Pons (tissue), 1 donor: ENCODE measurements at places on chromosomes 3 and 15.

- DNase-seq = no peak
Observed at GRCh38 chr3:69805491-69805890, 66.2 kb downstream of the MITF start.

DNA sequence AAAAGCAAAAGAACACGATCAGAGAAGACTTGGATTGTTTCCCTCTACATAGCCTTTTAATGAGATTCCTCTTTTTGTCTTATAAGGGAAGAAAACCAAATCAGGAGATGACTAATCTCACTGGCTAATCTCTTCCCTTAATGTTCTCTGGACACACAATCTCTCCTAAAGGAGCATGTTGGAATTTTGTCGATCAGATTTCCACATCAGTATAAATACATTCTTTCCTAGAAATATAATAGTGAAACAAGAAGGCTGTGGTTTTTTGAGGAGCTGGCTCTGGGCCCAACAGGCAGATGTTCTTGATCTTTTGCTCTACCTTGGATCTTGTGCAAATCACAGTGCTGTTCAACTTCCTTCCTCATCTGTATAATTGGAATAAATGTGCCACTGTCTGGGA is 94.0 kb downstream of the GTPBP8 start:
- DNase-seq = no peak

- no peak for DNase-seq
Observed at GRCh38 chr15:45648521-45649200, 13.8 kb downstream of the SQOR start.

DNA sequence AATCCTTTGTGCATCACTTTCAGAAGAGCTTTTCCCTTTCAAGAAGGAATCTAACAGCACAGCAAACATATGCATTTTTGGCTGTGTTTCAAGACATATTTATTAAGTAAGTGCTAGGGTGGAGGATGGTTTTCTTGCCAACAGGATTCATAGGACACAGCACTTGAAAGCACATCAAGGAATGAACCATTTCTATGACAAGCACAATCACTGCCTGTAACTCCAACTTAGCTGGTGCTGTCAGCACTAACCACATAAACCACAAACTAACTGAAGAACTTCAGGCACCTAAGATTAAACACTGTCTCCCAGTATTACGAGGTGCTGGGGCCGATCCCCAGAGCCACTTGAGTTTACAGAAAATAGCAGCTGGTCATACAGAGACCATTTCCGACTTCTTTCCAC is 35.4 kb upstream of the SPRED1 start:
- no peak for DNase-seq

GRCh38 chr3:71728632-71729342 is 3.6 kb upstream of the EIF4E3 start:
- DNase-seq = no peak

DNA sequence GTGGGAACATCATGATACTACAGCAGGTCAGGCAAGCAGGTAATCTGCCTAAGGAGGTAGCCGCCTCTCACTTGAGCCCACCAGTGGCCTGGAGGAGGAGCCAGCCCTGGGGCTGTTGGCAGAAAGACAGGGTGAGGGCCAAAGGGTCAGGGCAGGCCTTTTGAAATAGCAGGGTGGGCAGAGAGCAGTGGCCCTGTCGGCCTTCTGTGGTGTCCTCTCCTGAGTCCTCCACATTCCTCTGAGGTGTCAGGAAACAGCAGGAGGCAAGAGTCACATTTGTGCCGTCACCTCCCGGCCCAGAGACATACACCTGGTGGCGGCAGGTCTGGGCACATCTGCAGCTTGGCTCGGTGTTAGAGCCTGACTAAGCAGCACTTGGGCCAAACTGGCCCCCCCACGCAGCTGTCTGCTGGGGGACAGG is 3.9 kb upstream of the BNC1 start:
- no peak for DNase-seq

DNA sequence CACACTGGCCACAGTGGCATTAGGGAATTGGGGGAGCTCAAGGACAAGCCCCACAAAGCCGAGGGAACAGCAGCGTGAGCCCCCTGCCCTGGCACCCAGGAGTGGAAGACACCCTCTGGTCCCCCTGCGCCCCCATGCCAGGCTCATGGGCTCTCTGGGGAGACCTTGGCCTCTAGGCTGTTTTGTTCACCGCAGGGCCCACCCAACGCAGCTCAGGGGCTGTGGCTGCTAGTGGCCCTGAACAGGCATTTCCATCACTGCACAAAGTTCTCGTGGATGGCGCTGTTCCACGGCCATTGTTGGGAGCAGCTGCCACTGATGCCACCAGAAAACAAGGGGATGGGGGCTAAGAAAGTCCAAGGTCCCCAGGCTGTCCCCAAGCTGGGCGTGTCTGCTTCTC is 147.7 kb downstream of the NSMCE3 start:
- DNase-seq = no peak

GRCh38 chr15:92098869-92099268 is 245.4 kb downstream of the SLCO3A1 start:
- peak; percentile 91 for DNase-seq

GRCh38 chr3:156211583-156211982 is 91.2 kb downstream of the KCNAB1 start:
- DNase-seq = no peak

GRCh38 chr15:92892201-92892555 is 7.9 kb upstream of the CHD2 start:
- no peak for DNase-seq

DNA sequence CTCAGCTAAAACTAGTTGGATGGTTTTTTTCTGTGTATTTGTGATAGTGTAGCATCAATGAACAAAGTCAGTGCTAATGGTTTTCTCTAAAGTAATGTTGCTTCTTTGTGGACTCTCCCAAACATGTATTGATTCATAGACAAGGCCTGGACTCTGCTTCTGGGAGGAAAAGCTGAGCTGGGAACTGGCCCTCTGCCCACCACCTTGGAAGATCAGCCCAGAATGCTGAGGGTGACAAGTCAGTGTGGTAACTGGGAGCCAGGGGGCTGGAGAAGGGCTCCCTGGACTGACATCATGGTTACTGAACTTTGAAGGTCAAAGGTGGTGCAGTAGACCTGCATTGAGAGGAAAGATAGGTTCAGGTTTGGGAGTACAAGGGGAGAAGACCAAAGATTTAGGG is 3.0 kb downstream of the ARHGAP31 start:
- DNase-seq = no peak

GRCh38 chr15:59298225-59298853 is 74.3 kb downstream of the MYO1E start:
- DNase-seq = no peak

DNA sequence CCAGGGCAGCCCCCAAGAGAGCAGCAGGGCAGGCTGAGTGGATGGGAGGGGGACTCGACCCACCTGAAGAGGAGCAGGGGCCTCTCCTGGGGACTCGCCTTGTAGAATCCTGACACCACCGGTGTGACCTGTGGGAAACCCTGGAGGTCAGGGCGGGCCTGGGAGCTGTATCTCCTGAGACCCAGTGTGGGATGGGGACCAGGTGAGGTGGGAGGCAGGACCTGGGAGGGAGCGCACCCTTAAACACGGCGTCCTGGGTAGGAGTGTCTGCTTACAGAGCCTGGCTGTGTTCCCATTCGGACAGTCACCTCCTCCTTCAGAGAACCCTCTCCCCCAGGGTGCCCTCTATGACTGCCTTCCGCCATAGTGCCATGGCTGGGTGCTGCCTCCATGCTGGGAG is 27.1 kb downstream of the C15orf39 start:
- no peak for DNase-seq

DNA sequence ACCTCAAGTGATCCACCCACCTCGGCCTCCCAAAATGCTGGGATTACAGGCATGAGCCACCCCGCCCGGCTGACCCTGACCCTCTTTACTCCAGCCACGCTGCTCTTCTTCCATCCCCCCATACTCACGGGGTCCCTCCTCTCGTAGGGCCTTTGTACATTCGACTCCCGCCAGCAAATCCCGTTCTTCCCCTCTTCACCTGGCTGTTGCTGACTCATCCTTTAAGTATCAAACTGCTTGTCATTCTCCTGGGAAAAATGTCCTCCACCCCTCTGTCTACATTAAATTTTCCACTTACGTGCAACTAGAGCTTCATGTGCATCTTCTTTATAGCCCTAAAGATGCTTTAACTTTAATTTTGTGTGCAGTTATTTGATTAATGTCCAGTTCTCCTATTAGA is 203.1 kb downstream of the OPA1 start:
- no peak for DNase-seq

DNA sequence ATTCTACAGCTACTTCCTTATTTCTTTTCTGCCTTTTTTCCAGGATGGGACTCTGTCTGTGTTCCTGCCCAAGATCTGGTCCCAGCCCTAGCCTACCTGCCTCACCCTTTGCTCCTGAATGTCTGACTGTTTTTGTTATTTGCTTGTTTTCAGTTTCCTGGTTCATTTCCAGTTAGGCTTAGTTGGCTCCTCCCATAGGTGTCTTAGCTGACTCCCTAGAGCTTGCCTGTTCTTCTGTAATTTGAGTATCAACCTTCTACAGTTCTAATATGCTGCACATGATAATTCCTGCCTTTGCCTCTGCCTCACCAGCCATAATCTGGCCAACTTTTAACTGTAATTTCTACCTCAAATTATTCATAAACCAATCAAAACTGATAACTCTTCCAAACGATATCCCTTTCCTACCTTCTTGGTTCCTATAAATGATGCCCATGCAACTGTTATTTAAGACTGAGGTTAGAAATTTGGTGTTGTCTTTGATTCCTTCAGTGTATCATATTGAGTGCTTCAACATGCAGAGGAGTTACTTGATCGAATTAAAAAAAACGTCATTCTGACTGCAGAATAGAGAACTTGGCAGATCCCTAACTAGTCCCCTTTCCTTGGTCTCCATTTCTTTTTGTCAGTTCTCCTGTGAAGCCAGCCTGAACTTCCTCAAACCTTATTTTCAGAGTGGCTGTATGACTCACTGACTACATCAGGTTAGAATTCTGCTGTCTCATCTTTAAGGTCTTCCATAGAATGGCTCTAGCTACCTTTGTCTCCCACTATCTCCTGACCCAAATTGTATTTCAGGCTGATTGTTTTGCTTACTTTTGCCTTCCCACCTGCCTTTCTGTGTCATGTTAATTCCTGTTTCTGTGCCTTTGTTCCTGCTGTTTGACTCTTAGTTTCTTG is 8.4 kb downstream of the GOLM2 start:
- DNase-seq = peak; percentile 76

GRCh38 chr15:68972201-68973065 is 42.1 kb upstream of the NOX5 start:
- DNase-seq = no peak

DNA sequence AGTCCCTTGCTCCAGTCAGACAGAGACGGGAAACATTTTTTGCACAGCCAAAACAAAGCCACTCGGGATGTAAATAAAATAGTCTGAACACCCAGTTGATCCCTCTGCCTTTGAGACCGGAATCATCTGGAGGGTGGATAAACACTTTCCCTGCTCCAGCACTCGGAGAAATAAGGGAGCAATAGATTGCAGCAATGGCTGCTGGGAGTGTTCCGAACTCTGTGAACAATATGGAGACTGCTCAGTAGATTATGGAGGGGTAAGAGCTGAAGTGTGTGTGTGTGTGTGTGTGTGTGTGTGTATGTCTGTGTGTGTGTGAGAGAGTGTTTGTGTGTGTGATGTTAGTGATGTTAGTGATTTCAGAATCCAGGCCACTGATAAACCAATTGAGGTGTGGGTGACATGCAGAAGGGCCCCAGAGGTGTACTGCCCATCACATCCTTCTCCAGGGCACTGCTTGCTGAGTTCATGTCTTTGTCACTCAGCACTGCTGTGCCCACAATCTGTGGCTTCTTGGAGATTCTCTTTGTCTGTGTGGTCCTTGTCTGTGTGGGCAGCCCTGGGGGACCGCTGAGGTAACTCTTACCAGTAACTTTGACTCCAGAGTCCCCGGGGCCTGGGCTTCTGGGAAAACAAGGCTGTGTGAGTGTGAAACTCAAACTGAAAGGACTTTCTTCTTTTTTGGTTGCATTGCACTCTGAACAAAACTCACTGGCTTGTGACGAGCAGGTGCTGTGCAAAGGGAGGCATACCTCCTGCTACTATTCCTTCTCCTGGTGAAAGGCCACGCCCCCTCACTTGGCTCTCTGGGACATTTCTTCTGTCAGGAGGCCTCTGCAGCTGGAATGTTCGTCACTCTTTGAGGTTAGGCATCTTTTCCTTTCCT is 23.0 kb downstream of the CRYGS start:
- no peak for DNase-seq

- no peak for DNase-seq
Observed at GRCh38 chr3:188979669-188980310, 192.0 kb upstream of the TPRG1 start.

DNA sequence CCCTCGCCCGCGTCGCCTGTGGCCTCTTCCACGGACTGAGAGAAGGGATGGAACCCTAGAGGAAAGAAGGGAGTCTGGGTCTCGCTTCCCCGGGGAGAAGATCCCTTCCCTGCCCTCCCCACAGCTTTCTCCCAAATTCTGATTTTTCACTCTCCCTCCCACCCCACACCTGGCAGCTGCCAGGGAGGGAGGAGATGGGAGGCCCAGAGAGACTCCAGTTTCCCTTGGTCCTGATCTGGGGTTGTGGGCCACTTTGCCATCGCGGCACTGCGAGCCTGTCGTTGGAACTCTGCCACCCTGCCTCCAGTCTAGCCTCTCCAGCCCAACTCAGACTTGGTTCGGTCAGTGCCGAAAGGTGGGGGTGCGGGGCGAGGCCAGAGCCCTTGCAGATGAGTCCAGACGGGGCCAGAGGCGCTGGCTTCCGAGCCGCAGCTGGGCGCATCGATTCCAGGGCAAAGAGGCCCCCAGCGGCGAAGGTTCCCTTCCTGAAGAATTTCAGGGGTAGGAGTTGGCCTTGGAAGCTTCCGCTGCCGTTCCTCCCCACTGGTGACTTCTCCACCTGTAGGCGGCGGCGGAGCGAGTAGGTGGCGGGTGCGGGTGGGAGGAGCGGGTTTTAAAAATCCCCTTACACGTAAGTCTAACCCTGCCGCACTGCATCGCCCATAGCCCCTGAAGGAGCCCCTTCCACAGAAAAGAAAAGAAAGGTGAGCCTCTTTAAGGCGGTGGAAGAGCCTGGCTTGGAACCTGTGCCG is 5.2 kb downstream of the WNT5A start:
- no peak for DNase-seq

GRCh38 chr3:157247391-157247790 is 87.4 kb upstream of the CCNL1 start:
- DNase-seq = no peak

- no peak for DNase-seq
Observed at GRCh38 chr15:79957741-79958140, 13.3 kb downstream of the BCL2A1 start.

DNA sequence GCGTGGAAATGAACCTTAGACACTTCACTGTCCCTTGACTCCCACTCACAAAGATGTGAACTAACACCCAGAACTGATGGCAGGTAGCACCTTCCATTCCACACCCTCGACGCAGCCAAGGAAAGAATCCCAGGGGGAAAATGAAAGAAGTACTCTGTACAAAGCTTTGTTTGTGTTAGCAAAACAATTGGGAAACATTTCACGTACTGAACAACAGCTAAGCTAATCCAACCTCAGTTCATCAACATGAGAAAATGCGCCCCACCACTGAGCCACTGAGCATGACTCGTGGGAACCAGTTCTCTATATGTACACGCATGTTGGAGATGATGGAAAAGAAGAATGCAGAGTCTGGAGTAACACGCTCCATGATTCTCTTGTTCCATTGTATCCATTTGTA is 32.0 kb downstream of the CORO2B start:
- peak; percentile 89 for DNase-seq
